ENCODE measurements at places on chromosomes 5 and 9.

DNA sequence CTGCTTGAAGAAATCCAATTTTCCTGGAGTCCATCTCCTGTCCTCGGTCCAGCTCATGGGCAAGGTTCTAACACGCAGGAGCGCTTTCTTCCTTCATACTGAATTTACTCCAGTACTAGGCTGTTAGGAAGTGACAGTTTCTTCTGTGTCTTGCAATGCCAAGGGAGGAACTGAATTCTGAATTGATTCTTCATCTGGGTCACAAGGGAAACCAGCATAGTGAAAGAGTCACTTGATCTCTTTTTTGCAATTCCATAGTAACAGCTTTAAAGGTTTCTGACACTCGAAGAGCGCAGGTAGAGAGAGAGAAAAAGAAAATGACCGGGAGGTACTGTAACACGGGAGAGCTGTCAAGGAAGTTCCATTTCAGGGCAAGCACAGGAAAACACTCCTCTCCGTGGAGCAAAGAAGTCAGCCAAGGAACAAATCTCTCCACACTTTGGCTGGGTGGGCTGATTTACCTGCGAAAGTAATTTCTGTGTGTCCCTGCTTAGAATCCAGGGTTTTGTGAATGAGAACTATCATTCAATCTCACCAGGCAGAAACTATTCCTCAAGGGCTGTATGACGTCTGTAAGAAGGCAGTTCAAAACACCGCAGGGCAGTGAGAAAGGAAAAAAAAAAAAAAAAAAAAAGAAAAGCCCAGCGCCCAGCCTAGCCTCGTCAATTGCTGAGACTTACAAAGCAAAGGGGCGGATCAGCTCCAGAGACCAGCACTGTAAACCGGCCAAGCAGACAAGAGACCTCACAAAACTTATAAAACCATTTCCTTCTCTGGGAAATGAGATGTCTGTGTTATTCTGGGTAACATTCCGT is 617.8 kb downstream of the PDE4D start:
- DNase-seq: peak; percentile 70

- no peak for DNase-seq
These were observed 37.8 kb downstream of the UHRF2 start for GRCh38 chr9:6450641-6451375.

- no peak for DNase-seq
These were observed 37.7 kb upstream of the STXBP1 start for GRCh38 chr9:127574072-127574993.

DNA sequence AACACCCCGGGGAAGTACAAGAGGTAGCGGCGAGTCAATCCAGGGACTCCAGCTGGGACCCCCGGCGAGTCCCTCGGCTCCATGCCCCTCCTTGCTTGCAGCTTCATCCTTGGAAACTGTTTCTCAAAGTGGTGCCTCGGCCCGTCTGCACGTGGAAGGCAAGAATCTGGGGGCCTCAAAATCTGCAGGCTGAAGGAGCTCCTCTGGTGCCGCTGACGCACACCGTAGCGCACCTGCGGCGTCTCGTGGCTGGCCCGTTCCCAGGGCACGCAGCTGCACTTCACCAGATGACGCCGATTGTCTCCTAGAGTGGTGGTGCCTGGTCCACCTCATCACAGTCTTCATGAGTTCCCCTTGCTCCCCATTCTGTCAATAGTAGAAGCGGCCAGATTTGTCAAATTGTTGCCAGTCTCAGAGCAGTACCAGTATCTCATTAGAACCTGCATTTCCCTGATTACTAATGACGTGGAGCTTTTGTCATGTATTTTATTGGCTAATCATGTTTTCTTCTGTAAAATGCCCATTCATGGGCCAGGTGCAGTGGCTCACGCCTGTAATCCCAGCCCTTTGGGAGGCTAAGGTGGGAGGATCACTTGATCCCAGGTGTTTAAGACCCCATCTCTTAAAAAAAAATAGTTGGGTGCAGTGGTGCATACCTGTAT is 38.6 kb downstream of the GTF3C4 start:
- no peak for DNase-seq

GRCh38 chr5:9405196-9405754 is 140.6 kb downstream of the SEMA5A start:
- no peak for DNase-seq

- DNase-seq: no peak
These were observed 47.0 kb downstream of the SH3GL2 start for GRCh38 chr9:17625644-17626388.

GRCh38 chr5:177409043-177409801 is at the start of gene F12:
F12 (minus strand) TSS chr5:177409564; CDS start chr5:177409527, 37 bp downstream.
- no peak for DNase-seq

DNA sequence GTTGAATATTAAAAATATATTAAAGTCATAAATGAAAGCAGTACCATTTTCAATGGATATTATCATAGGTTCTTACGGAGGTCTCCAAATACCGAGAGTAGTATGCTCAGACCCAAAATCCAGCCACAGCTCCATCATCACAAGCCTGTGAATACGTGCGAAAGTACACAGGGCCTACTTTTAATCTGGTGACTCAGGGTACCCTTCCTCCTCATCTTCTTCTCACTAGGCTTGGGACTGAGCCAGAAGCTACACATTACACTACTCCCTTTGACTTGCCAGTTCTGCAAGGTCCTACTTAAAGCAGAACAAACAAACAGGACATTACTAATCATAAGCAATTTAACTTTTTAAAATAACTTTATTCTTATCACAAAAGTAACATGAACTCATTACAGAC is 7.6 kb upstream of the RIC1 start:
- no peak for DNase-seq

GRCh38 chr9:27329291-27329690 is 32.3 kb upstream of the EQTN start:
- no peak for DNase-seq

- no peak for DNase-seq
These were observed 1021.9 kb downstream of the CDH12 start for GRCh38 chr5:21831145-21831787.

DNA sequence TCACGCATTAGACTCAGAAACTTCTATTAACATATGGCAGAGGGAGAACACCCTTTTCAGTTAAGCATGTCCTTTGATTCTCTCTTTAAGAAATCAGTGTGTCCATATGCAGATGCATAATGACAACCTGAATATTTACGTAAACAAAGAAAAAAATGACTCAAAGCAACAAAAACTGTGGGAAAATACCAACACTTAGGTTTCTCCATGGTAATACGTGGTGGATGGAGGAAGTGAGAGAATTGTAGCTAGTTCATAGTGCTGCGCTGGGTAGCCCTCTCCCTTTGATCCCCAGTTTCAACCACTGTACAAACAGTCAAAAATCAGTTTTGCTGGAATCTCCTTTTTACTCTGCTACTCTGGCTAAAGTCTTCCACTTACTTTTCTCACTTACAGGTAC is 2.0 kb upstream of the MAP3K1 start:
- no peak for DNase-seq

DNA sequence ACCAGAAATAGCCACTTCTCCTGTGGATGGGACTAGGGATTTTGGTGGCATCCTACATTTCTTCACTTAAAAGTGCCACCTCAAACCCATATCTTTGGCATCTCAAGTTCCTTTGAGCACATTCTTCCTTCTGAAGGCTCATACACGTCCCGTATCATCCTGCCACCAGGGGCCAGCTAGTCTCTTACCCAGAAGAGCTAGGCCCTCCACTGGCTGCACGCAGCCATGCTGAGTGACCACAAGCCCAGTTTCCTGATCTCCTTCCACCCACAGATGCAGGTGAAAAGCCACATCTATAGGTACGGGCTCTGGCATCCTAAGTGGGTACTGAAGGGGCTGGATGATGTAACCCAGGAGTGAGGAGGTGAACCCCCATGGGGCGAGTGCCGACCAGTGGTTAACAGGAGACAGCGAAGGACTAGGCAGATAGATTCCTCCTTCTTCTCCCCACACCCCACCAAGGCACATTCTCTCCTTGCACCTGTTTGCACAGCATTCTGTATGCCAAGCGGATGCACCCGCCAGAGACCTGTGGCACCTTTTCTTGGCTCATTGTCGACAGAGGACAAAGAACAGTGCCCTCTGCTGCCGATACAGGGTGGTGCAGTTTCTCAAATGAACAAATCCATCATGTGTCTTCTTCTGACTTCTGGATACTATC is 14.4 kb upstream of the SCGB3A1 start:
- DNase-seq: peak; percentile 49

DNA sequence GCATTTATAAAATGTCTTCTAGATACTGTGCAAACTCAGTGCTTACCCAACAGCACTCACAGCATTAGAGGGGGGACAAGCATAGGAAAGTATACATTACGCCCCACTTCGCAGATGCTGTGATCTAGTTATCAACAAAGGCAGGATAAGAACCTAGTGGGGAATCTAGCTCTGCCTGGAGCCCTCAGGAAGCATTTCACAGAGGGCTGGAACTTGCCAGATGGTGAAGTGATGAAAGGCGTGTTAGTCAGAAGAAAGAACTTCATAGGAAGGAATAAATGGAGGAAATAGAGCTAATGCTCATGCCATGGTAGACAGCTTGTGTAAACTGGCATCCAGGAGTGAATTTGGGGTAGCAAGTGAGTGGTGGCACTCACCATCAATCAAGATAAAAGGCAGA is 25.8 kb downstream of the DIRAS2 start:
- no peak for DNase-seq

- DNase-seq: peak; percentile 88
These were observed at the start of gene C5orf52 for GRCh38 chr5:157670662-157671591. C5orf52 (plus strand) TSS chr5:157671533; CDS start chr5:157671615, 82 bp downstream.

- no peak for DNase-seq
These were observed 147.8 kb downstream of the SLC24A2 start for GRCh38 chr9:19641046-19641445.

DNA sequence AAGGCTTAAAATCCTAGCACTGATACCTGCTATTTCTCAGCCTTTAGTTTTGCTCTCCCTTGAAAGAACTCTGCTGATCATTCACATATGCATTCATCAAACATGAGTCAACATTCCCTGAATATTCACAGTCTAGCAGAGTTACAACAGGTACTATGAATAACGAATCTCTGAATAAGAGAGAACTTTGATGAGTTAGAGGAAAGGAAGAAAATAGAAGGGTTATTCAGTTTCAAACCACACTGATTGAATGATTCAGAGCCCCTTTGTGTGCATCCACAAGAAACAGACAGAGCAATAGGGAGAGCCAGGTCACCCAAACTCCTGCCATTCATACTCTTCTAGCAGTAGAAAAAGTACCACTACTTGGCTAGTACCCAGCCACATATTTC is 36.0 kb downstream of the FOXD1 start:
- no peak for DNase-seq

GRCh38 chr5:41686767-41687166 is 176.4 kb upstream of the PLCXD3 start:
- DNase-seq: no peak

- no peak for DNase-seq
These were observed 33.5 kb downstream of the SEMA4D start for GRCh38 chr9:89464300-89464901.

DNA sequence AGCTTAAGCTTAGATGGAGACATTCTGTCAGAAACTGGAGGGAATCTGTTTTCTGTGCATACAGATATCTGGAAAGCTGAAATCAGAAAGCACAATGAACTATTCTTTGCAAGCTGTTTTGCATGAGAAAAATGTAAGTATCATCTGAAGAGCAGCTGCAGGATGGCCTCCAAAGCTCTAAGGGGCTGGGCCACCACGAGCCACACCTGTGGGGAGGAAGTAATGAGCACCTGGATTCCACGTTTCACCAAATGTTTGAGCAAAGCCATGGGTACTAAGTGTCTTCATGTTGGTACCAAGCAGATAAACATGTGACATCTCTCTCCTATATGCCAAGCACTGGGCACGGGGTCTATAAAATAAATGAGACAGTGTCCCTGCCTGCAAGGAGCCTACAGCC is 199.3 kb downstream of the TTLL11 start:
- no peak for DNase-seq

DNA sequence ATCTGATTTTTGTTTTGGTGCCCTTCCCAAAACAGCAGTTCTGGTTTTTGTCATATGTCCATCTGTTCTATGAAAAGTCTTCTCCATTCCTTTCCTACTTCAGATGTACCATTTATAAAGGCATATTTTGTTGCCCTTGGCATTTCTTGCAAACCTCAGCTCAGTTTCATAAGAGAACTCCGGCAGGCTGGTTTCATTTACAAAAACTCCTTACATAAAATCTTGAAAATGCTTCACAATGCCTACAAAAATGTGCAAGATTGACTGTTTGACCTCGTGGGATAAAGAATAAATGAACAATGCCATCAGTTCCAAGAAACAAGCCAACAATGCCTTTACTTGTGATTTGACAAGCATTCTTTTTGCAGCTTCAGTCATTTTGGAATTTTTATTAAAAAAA is 39.1 kb upstream of the CTNNAL1 start:
- no peak for DNase-seq

GRCh38 chr5:115452536-115453235 is 91.9 kb downstream of the FEM1C start:
- no peak for DNase-seq
